ENCODE measurements at places on chromosomes 1 and 21.

GRCh38 chr1:199733125-199733524, 294.4 kb upstream of the NR5A2 start:
- DNase-seq = no peak

DNA sequence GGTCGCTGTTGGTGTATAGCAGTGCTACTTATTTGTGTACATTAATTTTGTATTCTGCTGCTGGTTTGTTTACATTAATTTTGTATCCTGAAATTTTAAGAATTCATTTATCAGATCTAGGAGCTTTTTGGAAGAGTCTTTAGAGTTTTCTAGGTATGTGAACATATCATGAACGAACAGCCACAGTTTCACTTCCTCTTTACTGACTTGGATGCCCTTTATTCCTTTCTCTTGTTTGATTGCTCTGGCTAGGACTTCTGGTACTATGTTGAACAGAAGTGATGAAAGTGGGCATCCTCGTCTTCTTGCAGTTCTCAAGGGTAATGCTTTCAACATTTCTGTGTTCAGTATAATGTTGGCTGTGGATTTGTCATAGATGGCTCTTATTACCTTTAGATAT, 1757.9 kb downstream of the BRINP3 start:
- DNase-seq = peak; percentile 43

GRCh38 chr1:152179566-152179965, 20.5 kb upstream of the RPTN start:
- no peak for DNase-seq

GRCh38 chr1:247415423-247416361, at the start of gene NLRP3:
Gene NLRP3 (plus strand): TSS chr1:247416173. CDS start chr1:247418801, 2,628 bp downstream.
- peak; percentile 73 for DNase-seq

- DNase-seq = no peak
These were observed 585.5 kb downstream of the AJAP1 start for GRCh38 chr1:5239911-5240310.

DNA sequence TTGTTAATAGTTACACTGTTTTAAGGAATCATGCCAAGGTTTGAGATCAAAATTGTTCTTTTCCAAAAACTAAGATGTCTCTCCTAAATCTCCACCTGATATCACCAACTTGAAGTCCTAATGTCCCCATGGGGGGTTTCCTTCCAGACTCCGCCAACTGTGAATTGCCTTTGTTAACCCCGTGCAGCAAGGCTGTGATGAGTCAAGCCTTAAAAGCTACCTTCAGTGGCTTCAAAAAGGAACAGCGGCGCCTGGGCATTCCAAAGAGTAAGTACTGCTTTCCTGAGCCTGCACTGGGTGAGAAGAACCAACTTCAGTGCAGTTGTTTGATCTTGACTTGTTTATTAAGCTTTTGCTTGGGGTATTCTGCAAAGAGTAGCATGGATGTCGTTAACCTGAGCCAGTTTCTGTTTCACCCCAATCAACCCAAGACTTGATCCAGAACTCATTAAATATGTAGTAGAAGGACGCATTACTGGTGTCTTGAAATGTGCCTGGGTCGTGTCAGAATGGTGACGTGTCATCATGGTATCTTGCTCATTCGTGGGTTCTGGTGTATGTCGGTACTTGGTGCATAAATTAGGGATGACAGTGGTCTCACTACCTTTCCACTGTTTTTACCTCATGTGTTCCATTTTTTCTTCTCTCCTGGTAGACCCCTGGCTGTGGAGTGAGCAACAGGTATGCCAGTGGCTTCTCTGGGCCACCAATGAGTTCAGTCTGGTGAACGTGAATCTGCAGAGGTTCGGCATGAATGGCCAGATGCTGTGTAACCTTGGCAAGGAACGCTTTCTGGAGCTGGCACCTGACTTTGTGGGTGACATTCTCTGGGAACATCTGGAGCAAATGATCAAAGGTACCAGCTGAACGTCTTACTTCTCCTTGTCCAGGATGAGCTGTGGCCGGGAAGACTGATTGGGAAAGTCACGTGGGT, 8.7 kb downstream of the ETS2 start:
- no peak for DNase-seq

- DNase-seq = no peak
These were observed 17.2 kb downstream of the CASP9 start for GRCh38 chr1:15506831-15507230.

- DNase-seq = no peak
These were observed 156.6 kb downstream of the TRABD2B start for GRCh38 chr1:47840393-47841190.

DNA sequence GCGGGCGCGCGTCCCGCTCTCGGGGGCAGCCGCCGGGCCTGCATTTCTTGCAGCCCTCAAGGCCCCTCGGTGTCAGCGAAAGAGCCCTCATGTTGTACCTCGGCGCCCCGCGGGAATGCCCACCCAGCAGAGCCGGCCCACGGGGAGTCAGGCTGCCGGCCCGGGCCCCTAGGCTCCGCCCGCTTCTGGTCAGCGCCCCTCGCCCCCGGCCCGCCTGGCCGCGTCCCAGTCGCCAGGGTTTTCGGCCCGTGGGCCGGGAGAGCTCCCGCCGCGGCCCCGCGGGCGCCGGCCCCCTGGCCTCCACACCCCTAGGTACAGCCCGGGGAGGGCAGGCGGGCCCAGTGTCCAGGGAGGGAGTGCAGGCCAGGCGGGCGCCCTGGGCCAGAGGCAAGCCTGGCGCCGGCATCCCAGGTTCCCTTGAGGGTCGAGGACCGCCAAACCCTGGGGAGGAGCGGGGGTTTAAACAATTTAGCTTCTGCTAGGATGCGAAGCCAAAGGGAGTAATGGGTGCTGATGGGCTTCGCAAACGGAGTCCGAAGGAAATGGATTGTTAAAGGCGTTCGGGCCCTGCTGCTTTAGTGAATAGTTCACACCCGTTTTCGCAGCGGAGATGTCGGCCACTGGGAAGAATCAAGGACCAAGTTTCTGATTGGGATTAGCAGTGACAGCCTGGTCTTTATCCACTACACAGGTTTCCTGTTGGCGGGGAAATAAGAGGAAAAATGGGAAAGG, 486 bp upstream of the KCNA3 start:
- no peak for DNase-seq

GRCh38 chr1:178500091-178500770, 3.5 kb upstream of the CLEC20A start:
- DNase-seq = no peak

DNA sequence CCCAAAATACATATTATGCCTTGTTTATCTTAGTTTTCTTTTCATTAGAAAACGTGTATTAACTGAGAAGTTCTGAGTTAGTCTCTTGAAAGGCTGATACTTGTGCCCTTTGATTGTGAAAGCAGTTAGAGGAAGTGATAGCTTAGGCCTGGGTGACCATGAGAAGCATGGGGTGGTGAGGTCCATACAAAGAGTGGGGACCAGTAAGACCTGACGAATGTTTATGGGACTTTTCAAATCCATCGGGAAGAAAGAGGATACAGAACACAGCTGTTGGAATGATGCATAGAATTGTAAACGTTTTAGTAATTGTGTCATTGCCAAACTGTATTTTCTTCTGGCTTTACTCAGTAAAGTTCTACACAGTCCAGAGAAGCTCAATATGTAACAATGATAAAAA, 259.8 kb downstream of the LMO4 start:
- peak; percentile 7 for DNase-seq

DNA sequence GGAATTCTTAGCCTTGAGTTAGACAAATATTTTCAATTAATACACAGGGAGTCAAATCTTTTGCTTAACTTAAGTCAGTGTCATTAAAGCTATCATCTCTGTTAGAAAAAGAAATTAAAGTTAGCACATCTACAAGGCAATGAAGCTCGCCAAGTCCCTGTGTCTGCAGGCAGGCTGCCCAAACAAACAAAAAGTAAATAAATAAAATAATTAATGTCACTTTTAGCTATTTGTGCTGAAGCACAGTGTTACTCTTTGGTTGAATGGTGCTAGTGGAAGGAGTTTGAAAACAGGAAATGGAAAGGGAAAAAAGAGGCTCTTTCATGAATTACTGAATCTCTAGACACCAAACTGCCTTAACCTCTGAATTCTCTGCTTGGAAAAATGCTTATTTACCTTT, 37.1 kb upstream of the COL11A1 start:
- DNase-seq = no peak

DNA sequence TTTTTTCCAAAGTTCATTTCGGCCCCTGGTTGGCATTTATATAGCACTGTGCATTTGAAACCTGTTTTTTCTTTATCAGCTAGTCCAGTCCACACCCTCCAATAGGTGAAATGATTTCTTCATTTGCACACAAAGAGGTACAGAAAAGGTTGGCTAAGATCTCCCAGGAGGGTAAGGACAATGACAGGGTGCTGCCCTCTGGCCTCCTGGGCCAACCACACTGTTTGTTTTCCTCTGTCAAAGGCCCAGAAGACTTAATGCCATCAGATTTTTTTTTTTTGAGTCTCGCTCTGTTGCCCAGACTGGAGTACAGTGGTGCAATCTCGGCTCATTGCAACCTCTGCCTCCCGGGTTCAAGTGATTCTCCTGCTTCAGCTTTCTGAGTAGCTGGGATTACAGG, 70.1 kb upstream of the EFHD2 start:
- DNase-seq = no peak

DNA sequence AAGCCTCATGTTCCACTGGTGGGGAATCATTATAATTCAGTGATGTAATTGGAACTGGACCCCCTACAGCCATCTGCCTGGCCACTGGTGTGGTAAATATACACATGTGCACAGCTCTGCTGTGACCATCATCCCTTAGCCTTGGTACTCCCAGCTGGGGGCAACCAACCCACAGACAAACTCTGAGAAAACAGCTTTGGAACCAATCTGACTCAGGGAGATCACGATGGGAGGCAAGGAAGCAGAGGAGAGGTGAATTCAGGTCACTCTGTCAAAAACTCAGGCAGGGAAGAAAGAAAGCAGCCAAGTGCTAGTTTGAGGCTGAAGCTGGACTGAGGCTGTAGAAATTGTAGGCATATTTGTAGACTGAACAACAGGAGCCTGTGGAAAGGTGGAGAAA, 197.8 kb upstream of the GALNT2 start:
- DNase-seq = no peak

- DNase-seq = no peak
These were observed 3.4 kb upstream of the TRIM11 start for GRCh38 chr1:228410015-228410414.

GRCh38 chr1:112527266-112528010, 18.7 kb downstream of the WNT2B start:
- DNase-seq = no peak

DNA sequence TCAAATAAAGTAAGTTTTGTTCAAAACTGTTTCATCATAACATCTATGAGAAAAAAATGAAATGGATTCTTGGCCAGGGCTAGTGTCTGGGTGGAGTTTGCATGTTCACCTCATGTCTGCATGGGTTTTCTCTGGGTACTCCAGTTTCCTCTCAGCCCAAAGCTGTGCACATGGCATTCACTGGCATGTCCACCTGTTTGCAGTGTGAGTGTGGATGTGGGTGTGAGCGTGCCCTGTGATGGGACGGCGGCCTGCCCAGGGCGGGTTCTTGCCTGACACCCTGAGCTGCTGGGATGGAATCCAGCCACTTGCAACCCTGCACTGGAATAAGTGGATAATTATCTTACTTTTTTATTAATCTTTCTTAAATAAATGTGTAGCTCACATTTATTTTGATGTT, 185.5 kb downstream of the RYR2 start:
- no peak for DNase-seq

GRCh38 chr1:58094221-58094620, 452.3 kb downstream of the OMA1 start:
- DNase-seq = no peak

DNA sequence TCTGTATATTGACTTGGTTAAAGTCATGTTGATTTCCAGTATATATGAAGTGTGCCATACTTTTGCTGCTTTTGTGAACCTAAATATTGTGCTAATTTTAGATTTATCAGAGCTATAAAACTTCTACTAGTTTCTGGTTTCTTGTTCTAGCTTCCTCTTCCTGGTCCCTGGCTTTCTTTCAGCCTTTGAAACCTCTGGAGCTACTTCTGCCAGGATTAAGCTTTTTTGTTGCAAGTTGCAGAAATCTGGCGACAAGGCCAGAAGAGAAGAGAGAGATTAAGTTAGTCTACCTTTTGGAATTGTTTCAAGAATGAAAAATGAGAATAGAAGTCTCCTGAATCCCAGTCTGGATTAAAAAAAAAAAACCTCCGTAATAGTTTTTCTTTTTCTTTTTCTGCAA, 13.5 kb downstream of the RNF2 start:
- no peak for DNase-seq

DNA sequence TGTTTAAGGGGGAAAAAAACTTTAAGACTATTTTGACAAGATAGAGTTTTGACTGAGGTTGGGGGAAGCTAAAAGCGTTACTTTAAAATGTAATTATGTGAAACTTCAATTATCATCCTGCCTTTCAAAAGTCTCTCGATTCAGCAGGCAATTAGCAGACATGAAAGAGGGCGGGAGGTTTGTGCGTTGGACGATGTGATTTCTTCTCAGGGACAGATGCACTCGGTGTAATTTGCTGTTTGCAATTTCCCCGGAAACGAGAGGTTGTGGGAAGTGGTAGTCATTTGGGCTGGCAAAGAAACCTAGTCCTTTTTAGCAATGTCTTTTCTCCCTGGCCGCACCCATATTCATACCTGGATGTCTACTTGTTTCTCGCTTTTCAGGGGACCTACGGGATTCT, 27.1 kb downstream of the KAZN start:
- DNase-seq = no peak

DNA sequence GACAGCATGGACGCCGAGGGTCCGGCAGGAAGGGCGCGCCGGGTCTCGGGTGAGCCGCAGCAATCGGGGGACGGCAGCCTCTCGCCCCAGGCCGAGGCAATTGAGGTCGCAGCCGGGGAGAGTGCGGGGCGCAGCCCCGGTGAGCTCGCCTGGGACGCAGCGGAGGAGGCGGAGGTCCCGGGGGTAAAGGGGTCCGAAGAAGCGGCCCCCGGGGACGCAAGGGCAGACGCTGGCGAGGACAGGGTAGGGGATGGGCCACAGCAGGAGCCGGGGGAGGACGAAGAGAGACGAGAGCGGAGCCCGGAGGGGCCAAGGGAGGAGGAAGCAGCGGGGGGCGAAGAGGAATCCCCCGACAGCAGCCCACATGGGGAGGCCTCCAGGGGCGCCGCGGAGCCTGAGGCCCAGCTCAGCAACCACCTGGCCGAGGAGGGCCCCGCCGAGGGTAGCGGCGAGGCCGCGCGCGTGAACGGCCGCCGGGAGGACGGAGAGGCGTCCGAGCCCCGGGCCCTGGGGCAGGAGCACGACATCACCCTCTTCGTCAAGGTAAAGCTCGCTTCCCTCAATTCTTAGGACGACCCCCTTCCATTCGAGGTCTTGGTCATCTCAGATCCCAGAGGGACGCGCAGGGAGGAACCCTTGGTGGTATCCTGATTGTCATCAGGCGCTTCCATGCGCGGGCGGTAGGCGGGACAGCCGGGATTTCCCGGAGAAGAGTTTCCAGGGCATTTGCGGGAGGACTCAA, 1.6 kb downstream of the CLIC6 start:
- DNase-seq = no peak

- no peak for DNase-seq
These were observed 36.0 kb upstream of the KIF26B start for GRCh38 chr1:245118806-245119205.
